ENCODE measurements at places on chromosomes 7 and 10.

DNA sequence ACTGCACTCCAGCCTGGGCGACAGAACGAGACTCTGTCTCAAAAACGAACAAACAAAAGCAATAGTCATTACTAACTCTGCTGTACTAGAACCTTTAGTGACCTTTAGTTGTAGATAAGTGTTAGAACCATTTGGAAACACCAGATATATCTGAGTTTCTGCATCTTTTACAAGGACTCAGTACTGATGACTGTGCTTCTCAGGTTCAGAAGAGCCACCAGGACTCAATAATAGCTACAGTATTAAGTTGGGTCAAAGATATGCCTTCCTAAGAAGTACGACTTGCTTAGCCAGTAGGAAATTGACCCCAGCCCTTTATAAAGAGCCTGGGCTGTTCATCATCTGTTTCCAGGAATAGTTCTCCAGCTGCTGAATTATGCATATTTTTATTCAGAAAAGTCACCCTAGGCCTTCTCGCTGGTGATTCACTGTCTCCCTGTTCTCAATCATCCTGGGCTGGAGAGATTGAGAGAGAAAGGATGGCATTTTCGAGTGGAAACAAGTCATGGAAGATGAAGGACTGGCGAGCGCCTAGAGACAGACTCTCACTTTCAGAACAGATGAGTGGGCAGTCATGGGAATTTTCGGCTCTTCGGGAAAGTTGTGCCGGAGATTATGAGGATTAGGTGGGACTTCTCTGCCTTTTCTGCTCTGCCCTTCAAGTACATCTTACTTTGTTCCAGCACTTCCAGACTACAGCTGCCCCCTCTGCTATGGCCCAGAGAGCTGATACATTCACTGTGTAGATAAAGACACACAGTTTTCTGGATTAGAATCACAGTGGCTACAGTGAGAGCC, 316.1 kb downstream of the CCDC3 start:
- no peak for DNase-seq

DNA sequence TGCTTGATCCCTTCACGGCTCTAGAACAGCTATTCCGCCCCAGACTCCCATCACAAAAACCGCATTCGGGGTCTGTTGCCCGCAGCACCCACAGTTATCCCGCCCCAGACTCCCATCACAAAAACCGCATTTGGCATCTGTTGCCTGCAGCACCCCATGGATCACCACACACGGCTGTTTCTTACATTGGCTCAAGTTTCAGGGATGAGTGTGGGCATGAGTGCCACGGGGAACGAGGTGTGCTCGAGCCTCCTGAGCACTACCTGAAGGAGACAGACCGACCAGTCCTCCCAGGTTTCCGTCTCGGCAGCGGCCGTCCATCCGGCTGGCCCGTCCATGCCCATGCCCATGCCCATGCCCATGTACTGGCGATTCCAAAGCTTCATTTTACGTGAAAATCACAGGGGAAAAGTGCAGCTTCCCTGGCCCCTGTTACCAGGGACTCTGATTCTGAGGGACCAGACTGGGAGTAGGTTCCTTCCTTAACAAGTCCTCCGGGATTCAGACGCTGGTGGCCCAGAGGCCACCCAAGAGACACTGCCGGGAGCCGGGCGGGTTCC, 66.4 kb upstream of the INSIG1 start:
- no peak for DNase-seq

DNA sequence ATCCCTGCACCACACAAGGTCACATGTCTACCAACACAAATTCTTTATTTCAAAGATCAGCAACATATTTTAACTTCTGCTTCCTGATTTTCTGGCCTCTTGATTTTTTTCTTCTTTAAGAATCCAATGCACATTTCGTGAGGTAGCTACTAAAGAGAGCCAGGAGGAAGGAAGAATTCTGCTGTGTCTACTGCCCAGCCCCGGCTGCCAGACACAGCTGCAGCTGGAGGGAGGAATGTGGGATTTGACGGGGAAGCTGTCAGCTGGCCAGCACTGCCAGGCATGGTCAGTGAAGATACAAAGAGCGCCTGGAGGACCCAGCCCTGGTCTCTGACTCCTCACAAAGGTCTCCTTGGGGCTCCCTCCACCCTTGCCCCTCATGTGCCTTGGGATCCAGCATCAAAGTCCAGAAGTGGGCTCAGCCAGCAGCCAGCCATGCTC, 6.9 kb upstream of the AOC1 start:
- DNase-seq: no peak

DNA sequence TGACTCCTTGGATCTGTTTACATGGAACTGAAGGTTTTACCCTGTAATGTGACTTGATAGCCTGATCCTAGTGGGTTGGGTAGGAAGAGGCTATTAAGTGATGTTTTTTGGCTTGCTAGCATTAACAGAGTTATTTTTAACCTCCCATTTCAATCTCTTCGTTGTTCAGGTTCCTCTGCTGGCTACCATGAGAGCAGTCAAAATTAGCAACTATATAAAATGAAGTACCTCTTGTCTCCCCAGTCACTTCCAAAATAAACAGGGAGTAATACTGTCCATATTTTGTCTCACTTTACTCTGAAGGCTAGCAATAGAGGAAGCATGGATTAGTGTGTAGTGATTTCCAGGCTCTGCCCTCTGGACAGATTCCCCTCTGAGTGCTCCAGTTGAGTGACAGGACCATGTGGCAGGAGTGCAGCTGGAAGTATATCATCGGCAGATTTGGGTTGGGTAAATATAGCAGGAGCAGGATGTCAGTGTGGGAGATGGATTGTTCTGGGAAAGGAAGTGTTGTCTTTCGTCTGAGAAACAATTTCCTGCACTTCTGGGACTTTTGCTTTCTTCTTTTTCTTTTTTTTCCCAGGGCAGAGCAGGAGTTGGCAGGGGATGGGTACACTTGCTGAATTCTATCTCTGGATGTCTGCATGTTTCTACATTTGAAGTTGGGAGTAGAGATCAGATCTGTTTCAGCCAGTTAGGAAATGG, 35.2 kb downstream of the GBF1 start:
- DNase-seq: no peak

GRCh38 chr7:5419539-5420066, 4.0 kb downstream of the TNRC18 start:
- DNase-seq: peak; percentile 54

DNA sequence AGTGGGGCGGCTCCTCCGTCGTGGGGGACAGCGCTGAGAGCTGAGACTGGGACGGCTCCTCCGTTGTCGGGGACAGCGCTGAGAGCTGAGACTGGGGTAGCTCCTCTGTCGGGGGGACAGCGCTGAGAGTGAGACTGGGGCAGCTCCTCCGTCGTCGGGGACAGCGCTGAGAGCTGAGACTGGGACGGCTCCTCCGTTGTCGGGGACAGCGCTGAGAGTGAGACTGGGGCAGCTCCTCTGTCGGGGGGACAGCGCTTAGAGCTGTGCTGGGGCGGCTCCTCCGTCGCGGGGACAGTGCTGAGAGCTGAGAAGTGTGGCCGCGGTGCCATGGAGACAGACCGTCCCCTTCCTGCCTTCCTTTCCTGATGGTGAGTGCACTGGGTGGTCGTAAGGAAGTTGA, 136.4 kb downstream of the DYNC2I1 start:
- no peak for DNase-seq

DNA sequence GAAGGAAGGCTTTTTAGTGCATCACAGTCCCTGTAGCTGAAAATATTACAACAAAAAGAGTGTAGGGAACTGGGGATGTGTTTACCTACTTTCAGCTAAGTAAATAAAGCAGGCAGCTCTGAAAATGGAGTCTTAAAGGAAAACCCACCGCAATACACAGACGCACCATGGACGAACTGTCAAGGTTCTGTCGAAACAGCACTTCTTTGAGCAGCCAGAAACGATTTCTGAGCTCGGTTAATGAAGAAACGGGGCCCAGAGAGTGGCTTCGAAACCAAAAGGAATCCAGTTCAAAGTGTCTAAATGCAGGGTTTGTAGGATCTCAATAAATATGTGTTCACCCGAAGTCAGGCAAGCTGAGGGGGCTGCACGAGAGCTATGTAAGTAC, 275.4 kb upstream of the NEBL start:
- no peak for DNase-seq

- no peak for DNase-seq
Observed at GRCh38 chr10:7388602-7389001, 22.2 kb downstream of the SFMBT2 start.

DNA sequence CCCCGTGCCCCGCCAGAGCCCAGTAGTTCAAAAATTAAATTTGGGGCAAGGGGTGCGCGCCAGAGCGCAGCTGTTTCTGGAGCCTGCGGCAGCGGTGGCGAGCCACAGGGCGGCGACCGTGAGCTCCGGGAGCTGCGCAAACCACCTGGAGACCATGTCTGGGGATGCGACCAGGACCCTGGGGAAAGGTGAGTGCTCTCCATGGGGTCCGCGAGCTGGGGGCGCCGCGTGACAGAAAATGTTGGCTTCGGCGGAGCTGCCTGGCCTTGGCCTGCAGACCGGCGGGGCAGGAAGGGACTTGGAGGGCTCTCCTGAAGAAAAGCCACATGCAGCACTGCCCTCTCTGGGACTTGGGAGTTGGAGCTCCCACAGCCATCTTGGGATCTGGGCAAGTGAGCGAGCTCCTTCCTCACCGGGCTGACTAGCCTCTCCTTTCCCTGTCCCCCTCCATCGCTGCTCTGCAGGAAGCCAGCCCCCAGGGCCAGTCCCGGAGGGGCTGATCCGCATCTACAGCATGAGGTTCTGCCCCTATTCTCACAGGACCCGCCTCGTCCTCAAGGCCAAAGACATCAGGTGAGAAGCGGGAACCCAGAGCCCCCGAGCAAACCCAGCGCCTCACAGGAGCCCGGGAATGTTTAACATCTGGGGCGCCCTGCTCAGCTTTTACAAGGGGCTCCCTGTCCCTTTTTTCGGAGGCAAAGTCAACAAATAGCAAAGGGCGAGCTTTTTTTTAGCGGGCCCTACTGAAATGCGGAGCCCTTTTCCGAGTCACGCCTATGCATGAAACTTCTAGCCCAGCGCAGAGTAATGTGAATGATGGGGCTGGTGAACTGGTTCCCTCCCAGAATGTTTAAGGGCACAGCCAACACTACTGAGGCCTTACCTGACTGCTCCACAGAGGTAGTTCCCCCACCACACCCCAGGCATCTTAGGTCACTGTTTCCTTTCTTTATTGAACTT, 6.1 kb downstream of the GSTO2 start:
- peak; percentile 34 for DNase-seq

DNA sequence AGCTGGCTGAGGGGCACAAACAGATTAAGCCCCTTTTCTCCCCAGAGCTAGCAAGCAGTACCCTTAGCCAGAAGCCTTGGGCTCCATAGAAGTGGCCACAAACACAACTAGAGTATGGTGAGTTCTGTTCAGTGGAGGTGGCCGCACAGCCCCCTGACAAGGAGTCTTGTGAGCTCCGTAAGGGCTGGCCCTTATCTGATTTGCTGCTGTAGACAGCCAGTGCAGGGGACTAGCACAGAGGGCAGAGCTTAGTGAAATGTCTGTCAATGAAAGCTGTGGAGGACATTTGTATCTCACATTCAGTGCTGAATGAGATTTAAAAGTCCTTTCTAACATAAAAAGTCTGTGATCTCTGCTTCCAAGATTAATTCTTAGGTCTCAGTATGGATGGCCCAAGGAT, 137.3 kb downstream of the AUTS2 start:
- DNase-seq: no peak

DNA sequence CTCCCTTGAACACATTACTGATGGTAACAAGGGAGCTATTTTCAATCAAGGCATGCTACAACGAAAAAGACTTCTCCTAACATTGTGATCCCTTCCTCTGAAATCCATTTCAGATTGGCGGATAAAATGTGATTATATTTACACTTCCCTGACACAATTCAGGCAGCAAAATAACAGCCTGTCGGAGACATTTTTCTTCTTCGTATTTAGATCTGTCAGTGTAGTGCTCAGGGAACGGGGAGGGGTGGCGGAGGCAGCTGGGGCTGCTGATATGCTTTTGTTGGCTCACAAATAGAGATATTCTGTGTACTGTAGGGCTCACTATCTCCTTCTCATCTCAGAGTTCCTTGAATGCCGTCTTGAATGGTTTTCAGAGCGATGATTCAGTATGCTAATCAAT, 1261.7 kb upstream of the AUTS2 start:
- no peak for DNase-seq

DNA sequence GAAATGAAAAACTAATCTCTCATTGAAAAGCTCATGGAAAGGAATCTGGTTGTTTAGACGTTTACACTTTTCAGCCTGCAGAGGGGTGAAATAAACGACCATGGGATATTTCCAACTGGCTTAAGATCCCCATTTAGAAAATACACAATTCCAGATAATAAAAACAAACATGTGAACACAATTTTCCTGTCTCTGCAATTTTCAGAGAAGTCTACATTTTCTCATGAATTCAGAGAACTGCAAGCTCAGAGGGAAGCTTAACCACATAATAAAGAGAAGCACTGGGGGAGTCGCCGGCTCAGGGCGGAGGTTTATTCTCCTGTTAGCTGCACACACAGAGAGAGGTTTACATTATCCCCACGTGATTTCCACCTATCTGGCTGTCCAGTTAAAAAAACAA, 215.2 kb downstream of the FANK1 start:
- no peak for DNase-seq

GRCh38 chr7:15104411-15105092, 202.0 kb upstream of the DGKB start:
- DNase-seq: no peak
